ENCODE measurements at places on chromosomes 4 and X.

DNA sequence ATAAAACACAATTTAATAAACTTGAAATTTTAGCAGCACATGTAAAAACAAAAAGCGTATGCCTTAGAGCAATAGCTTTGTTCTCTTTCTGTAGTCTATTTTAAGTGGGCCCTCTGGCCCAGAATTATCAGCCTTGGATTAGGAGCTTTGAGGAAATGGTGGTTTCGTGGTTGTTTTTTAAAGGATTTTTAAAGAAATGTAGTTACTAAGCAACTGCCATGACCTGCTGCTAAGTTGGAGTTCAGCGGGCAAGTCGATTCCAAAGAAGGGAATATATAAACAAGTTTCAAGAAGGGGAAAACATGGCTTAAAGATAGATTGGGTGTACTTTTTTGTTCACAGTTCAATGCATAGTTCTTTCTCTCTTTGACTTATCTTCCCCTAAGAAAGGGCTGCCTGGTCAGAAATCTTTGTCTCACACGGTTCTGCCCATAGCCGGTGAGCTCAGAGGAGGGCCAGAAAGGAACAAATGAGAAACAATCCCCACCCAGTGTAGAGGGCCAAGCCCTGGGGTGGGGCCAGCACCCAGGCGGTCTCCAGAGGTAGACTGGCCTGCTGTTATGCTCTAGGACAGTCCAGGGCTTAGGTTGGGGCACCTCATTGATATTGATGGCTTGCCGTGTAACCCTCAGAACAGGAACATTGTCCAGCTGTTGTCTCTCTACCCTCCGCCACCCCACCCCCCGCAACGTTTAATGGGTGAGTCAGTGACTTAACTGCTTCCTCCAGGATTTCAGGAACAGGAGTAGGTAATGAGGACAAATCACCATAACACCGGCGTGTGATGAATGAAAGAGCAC lies 32.5 kb downstream of the DLG3 start:
- no peak for DNase-seq

GRCh38 chr4:38805530-38806145 lies 1.0 kb upstream of the TLR1 start:
- no peak for DNase-seq

DNA sequence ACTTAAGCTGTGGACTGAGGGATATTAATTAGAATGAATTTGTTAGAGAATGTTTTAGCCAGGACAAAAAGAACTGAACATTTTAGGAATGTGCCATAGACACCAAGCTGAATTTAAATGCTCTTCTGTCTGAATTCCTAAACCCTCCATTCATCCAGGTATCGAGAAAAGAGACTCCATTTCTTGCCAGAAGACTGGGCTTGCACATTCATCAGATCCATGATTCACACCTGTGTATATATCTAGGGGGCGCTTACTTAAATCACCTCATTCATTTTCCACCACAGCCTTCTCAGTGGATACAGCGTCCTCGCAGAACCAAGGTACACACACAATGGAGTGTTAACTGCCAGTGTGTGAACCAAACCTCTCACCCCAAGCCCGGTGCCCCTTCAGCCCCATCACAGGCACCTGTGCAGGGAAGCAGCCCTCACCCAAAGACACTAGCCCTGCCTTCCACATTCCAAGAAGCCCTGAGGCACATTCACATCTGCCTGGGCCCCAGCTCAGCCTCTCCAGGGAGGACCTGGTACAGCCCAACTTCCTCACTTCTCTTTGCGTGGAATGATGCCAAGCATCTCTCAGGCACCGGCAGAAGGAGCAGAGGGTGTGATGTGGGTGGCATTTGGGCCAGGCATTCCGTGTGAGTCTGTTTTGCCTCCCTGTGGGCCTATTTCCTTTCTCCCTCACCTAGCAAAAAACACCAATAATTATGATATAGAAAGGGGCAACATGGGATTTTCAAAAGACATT lies 35.6 kb upstream of the C1QTNF7 start:
- DNase-seq, result no peak

- DNase-seq, result no peak
These were observed 8.2 kb upstream of the GPR78 start for GRCh38 chr4:8571702-8572685.

- no peak for DNase-seq
These were observed 32.1 kb downstream of the ZBTB49 start for GRCh38 chr4:4321951-4322688.

DNA sequence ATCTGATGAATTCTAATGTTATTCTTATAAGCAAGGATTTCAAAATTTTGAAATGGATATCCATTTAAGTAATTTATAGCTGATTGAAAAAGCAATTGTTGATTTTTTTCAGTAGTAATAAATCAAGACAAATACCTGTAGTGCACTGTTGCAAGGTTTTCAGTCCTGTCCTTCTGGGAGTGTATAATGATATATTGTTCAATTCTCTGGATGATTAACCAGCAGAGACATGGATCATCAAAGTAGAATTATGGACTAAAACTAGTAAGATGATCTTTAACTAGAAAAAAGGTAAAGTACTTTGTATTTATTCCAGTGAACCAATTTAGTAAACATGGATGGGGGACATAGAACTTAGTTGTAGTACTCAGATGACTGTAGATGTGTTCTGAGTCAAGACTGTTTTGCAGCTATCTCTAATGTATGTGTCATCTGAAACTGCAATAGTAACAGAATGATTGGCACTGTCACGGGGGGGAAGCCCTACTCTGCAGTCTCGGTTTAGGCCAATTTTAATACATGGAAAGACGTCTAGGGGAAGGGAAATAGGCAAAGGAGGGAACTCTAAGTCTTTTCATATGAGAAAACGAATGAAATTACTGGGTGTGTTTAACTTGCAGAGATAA lies 121.9 kb downstream of the GLRA3 start:
- no peak for DNase-seq

GRCh38 chr4:112348488-112349158 lies 51.5 kb downstream of the ALPK1 start:
- DNase-seq, result peak; percentile 43

- no peak for DNase-seq
These were observed 3.6 kb downstream of the ARHGAP24 start for GRCh38 chr4:85478576-85478975.

GRCh38 chrX:44062840-44063239 lies 89.7 kb upstream of the NDP start:
- DNase-seq, result no peak

GRCh38 chr4:172793565-172794306 lies 374.9 kb upstream of the GALNT7 start:
- no peak for DNase-seq

- DNase-seq, result no peak
These were observed 223.1 kb downstream of the KDR start for GRCh38 chr4:54902271-54902670.

GRCh38 chr4:147542229-147542990 lies 61.5 kb downstream of the EDNRA start:
- no peak for DNase-seq

DNA sequence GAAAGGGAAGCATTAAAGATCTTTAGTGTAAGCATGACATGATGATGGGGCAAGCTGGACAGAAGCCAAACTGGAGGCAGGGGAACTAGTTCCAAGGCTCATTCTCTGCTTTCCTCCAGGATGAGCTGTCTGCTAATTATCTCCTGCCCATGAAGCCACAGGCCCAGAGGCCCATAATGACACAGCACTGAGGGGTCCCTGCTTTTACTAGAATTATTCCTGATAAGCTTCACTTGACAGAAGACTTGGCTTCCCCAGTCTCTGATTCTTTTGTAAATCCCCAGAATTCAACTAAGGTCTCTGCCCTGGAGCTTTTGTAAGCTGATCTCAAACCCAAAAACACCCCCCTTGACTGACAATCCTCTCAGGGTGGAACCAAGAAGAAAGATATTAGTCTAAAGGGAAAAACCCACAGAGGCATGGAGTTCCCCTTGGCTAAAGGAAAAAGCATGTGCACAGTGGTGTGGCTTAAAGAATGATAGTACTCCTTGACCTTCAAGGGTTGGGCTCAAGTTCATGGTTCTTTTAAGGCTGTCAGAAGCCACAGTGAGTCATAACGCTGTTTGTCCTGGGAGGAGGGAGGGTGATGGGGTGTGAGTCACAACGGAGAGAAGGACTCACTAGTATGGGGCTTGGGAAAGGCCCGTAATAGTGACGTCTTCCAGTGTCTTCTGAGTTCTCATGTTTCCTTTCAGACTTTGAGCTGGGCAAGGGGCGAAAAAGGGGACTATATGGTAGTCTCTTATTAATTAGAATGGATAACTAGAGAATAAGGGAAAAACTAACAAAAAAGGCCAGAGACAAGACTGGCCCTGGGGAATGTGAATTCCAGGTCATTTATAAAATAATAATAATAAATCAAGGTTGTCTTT lies 146.0 kb upstream of the CPEB2 start:
- DNase-seq, result peak; percentile 97

- no peak for DNase-seq
These were observed 652.9 kb downstream of the ADGRL3 start for GRCh38 chr4:61853041-61853440.

DNA sequence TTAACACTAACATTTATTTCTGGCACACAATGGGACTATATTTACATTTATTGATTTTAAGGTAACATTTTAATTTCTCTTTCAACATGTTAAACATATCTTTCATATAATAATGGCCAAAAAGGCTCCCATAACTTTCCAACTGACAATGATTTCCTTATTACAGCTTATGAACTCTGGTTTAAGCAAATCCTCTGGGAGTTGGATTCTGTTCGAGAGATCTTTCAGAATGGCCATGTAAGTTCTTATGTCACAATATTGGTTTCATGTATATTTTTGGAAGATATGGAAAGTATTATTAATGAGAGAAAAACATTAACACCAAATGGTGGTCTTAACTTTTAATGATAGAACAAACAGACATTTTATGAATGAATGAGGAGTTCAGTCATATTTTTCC lies 4.1 kb downstream of the TDO2 start:
- no peak for DNase-seq

DNA sequence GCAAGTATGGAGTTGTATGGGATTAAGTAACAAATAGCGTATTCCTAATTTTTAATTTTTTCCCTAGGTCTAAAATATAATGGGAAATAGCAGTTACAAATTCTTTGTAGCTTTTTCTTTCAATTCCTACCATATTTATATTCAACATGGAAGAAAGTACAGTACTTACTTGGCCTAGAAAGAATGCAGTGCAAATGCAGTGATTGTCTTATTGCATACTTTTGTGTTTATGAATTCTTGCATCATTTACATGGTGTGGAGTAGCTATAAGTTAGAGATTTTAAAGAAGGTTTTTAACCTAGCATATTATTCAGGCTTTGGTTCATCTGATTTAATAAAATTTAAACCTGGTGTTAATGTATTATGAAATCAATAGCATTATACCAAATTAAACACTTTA lies 263.3 kb downstream of the BMPR1B start:
- DNase-seq, result no peak

- no peak for DNase-seq
These were observed 1.5 kb downstream of the SPANXN4 start for GRCh38 chrX:143027275-143027674.

DNA sequence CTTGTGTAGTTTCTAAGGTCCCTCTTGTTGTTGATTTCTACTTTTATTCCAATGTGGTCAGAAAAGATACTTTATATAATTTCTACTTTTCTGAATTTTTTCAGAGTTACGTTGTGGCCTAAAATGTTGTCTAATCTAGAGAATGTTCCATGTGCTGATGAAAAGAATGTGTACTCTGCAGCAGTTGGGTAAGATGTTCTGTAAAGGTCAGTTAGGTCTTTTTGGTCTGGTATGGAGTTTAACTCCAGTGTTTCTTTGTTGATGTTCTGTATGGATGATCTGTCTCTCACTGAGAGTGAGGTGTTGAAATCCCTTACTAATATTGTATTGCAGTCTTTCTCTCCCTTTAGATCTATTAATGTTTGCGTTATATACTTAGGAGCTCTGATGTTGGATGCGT lies 37.0 kb upstream of the GPRIN3 start:
- DNase-seq, result no peak

- DNase-seq, result peak; percentile 87
These were observed 46.4 kb downstream of the PRPS1 start for GRCh38 chrX:107674480-107675364.

- DNase-seq, result no peak
These were observed 125.0 kb downstream of the BMPR1B start for GRCh38 chr4:94882756-94883155.

- DNase-seq, result no peak
These were observed 186.5 kb upstream of the FSTL5 start for GRCh38 chr4:162350331-162350730.

DNA sequence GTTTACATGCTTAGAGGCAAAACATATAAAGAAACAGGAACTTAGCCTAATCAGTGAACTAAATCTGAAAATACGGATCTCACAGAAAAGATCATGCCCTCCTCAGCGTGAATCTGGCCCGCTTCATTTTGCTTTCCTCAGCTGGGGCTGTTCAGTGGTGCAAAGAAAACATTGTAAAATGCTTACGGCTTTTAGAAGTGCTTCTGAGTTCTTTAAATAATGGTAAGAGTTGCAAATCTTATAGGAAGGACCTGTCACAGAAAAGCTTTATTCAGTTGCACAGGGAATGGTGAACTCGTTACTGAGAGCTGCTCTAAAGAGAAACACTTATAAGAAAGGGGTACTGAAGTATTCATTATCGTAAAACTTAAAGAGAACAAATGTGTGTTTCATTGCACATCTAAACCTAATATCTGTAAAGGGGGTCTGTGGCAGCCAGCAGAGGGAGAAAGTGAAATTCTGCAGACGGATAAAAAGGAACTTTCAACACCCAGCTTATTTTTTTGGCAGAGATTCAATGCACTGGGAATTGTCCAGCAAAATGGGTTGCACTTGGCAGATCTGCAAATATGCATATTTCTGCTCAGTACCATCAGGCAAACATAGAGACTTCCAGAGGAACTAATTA lies 139.2 kb upstream of the ANK2 start:
- DNase-seq, result peak; percentile 69

- peak; percentile 4 for DNase-seq
These were observed 565.8 kb upstream of the SPANXN1 start for GRCh38 chrX:144681501-144681900.

GRCh38 chrX:98409867-98410266 lies 1526.2 kb downstream of the RPA4 start:
- DNase-seq, result no peak

GRCh38 chr4:85420831-85421230 lies 54.1 kb upstream of the ARHGAP24 start:
- no peak for DNase-seq

GRCh38 chrX:40177942-40178715 lies 80.4 kb upstream of the BCOR start:
- DNase-seq, result no peak

GRCh38 chr4:34170946-34171345 lies 2073.4 kb downstream of the ARAP2 start:
- DNase-seq, result no peak

Measured in fibroblast of the conjunctiva (primary cell).